ENCODE measurements at places on chromosomes 2 and 18.

DNA sequence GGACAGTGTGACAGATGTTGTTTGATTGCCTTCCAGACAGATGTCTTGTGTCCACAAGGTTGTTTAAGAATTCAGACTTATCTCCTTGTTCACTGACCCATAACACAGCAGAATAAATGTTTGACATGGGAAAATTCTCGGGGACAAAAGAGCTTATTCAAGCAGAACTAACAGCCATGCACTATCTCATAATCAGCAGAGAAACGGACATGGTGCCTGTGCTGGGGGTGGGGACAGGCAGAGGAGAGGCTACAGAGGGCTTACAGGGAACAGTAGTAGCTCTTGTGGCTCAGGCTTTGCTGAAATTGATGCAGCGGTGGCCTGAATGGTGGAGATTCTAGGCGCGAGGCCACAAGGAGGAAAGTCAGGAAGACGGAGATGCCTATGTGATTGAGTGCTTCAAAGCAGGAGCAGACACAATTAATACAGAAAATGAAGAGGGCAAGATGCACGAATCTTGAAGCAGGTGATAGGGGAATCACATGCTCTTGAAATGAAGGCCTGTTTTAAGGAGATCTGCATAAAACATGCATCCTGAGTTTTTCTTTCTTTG lies 62.0 kb upstream of the CAB39 start:
- DNase-seq: no peak

DNA sequence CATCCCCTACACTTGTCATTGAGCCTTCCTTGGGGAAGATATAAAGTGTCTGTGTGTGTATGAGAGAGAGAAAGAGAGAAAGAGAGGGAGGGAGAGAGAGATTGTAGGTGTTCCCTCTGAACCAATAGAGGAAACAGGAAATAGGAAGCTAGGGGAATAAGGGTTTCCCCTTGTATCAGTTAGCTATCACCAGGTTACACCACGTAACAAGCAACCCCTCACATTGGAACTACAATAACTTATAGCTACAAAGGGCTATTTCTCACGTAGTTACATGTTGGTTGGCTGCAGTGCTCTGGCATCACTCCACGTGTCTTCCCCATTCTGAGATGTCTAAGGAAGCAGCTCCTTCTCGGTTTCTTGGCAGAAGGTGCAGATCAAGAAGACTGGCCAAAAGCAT lies 41.0 kb upstream of the ARL4C start:
- DNase-seq: no peak

DNA sequence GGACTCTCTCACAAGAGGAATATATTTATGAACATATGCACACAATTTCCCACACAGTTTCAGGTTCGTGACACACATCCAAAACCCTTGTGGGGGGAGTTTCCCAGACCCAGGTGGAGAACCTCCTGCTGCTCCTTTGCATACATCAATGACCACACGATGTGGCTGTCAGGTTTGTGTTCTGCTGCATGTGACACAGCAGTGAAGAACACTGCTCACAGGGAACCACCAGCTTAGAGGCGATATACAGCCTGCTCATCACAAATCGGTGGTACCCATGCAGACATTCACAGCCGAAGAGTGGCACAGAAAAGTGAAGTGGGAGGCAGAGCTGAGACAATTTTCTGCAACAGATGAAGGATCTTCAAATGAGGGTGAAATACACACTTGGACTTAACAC lies 175.6 kb upstream of the ZFP36L2 start:
- DNase-seq: no peak

DNA sequence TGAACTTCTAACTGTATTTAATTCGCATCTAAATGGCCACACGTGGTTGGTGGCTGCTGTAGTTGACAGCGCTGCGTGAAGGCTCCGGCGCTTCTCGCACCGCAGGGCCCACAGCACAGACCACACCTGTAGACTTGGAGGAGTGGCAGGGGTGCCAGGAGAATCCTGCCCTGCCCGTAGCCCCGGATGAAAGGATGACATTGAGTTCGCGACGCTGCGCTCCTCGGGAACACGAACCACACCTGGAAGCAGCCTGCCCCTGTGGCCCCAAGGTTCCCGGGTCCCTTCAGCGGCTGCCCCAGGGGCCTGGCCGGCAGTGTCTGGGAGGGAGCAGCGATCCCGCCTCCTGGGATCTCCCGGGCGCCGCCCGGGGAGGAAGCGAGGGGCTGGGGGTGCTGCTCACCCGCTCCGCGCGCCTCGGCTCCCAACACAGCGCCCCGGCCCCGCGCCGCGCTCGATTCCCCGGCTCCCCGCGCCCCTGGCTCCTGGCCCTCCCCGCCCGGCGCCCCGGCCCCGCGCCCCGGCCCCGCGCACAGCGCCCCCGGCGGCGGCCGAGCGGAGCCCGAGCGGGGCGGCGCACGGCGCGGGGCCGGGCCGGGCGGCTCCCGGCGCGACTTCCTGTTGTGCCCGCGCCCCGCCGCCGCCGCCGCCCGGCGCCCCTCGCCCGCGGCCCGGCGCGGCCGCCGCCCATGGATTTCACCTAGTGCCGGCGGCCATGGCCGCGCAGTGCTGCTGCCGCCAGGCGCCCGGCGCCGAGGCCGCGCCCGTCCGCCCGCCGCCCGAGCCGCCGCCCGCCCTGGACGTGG lies at the start of gene RNPEPL1:
Gene RNPEPL1 (plus strand): TSS at position 613 of the 806 bp plus-strand sequence. CDS start 103 bp downstream, at position 716.
- DNase-seq: peak; percentile 39

DNA sequence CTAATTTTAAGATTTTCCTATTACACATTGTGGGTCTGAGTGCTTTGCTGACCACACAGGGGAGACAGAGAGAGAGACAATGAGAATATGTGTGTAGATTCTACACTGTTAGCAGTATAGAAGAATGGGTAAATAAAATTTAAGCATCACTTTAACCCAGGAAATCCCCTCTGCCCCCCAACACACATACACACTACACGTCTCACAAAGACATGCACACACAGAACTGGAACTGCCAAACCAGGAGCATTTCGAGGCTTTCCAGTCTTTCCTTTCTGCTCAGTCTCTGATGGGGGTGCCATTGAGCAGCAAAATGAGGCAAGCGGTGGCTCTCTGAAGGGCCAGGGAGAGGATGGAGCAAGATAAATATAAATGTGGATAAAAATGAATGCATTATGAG lies 2.5 kb downstream of the MERTK start:
- DNase-seq: no peak

- no peak for DNase-seq
Observed at GRCh38 chr2:43238176-43238575, 11.8 kb upstream of the ZFP36L2 start.

DNA sequence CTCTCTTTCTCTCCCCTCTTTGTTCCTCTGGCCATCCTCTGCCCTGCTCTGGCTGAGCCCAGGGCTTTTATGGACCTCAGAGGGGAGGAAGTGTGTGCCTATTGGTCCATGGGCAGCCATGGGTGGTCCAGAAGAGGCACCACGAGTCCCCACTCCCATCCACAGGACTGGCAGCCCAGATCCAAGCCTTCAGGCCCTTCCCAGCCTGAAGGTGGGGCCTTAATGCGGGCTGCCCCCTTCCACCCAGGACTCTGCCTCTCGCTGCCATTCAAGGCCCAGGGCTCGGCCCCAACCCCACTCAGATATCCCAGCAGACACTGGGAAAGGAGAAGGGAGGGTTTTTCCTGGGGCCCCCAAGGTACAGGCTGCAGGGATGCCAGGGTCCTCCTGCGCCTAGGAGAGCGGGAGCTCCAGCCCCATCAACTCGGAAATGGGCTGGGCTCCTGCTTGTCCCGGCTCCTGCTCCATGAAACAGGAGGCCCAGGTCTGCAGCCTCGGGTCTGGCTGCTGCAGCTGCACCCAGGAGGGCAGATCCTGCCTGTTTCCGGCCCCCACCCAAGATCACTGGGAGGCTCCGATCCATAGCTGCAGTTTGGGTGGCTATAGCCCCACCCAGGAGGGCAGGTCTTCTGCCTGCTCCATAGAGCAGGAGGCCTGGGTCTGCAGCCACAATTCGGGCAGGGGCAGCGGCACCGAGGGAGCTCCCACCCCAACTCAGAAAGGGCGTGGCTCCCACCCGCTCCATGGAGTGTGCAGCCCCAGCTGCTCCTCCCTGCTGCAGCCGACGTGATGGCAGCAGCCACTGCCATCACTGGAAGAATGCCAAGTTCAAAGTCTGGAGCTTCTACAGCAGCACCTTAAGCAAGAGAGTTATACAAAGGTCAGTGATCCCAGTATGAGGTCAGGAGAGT lies 116.6 kb upstream of the RBBP8 start:
- DNase-seq: no peak

GRCh38 chr2:75277111-75277510 lies 77.8 kb upstream of the TACR1 start:
- no peak for DNase-seq

- DNase-seq: no peak
Observed at GRCh38 chr2:158717366-158718195, 77.5 kb upstream of the DAPL1 start.

DNA sequence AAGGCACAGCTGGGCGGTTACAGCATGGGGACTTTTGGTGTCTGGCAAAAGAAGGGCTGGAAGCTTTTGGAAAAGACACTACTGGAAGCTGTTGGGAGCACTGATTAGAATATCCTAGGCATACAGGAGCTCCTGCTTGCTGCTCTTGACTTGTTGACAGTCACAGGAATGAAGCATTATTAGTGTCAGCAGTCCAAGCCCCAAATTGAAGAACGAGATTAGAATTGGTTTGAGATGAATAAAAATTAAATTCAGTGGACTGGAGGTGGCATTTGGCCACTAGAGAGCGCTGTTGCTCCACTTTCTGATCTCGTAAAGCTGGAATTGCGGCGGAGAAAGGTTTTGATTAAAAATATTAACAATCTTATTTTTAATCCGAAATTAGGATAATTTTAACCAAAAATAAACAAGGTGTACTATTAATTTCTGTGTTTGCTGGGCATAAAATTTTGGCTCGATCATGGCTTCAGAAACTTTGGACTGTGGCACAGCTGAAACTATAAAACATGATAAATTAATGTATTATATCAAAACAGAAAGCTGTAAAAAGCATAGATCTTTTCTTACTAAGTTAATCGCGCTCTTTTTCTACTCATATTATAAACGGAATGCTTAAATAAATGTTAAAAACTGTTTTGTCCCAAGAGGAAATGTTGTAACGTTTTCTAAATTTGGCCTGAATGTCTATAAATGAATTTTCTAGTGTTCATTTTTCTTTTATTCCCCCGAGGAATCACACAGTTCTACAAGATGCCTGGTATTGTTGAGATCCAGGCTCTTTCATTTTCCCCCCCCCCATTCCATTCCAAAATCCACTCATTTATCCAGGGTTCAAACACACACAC lies 2.4 kb upstream of the HOXD8 start:
- DNase-seq: peak; percentile 38

GRCh38 chr2:44543773-44544725 lies 182.3 kb downstream of the CAMKMT start:
- DNase-seq: no peak

- DNase-seq: no peak
Observed at GRCh38 chr2:225182126-225182525, 139.9 kb upstream of the DOCK10 start.

Data from stimulated activated CD8-positive, alpha-beta memory T cell treated with anti-CD3 and anti-CD28 coated beads, Interleukin-2, amount 100 ng/mL, for 48 hours (primary cell).